Fibroblast of skin of scalp (primary cell): ENCODE measurements at places on chromosomes 2 and 18.

- no peak for DNase-seq
Observed at GRCh38 chr2:6724605-6725140, 141.0 kb downstream of the CMPK2 start.

DNA sequence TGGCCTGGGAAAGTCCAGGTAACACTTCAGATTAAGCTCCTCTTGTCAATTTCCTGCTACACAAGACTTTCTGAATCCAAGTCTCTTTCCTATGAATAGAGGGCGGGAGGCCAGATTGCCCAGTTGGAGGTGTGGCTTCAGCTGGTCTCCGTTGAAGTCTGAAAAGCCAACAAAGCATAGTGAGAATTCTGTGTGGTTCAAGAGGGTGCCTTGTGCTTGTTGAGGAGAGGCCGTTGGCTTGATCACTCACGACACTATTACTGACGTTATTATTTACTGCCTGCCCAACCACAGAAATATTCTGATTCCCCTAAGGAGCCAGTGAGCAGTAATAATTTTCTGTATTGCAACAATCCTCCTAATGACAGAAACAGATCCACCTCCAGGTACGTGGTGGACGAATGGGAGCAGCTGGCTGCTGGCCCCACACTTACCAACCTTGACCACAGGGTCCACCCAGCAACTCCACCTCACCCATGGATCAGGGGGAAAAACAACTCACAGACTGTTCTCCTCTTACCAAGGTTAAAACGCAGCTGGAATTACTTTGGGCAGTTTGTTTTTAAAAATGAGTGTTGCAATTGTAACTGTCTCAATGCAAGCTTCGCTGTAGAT is 21.9 kb downstream of the NRP2 start:
- peak; percentile 73 for DNase-seq

DNA sequence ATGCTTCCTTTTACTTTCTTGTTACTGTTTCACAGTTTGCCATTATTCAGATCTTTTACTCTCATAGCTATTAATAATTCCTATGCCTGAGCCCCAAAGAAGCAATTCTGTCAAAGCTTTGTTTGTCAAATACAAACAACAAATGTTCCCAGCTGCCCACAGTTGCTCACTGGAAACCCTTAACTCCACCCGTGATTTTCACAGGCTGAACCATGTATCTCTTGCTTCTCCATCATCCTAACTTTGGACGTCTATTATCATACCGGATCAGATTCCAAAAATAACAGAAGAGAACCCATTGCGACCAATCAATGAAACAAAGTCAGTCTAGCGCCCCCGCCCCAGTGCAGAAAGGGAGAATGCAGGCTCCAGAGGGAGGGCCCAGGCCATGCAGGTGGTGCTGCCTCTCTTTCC is 24.2 kb downstream of the COLEC12 start:
- DNase-seq = no peak

GRCh38 chr2:101622210-101623030 is 75.1 kb upstream of the MAP4K4 start:
- DNase-seq = no peak

DNA sequence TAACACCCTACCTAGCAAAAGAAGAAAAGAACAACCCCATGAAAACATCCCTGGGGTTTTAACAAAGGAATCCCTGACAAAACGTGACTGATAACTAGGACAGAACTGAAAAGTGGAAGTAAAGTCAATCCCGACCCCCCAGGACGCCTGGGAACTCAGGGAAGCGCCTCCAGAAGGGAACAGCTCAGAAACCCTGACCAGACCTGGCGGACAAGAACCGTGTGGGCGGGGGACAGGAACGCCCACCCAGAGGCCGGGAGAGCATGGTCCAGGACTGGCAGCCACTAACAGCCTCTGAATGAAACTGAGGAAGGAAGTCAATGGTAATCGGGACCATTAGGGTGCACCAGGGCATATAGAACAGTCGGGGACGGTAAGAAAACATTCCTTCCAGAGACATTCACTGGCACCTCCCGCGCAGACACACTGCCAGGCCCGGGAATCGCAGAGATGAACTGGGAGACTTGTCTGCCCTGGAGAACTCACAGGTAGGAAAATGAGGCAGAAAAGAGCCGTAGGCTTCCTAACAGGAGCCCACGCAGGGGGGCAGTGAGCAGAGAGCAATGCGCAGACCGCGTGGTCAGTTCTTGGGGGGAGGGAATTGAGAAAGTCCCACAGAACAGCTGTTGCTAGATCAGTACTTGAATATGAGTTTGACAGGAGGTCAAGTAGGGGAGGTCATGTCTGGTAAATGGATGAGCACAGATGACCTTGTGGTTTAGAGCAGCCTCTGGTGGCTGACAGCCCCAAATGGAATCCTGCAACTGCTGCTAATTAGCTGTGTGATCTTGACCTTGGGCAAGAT is 1.3 kb upstream of the TBC1D8 start:
- peak; percentile 47 for DNase-seq

GRCh38 chr2:236052926-236053821 is 115.0 kb downstream of the GBX2 start:
- no peak for DNase-seq

- no peak for DNase-seq
Observed at GRCh38 chr2:127873707-127874303, 12.0 kb downstream of the AMMECR1L start.

- DNase-seq = no peak
Observed at GRCh38 chr18:80004600-80005342, 16.4 kb upstream of the TXNL4A start.

GRCh38 chr2:86039963-86040655 is 65.6 kb downstream of the POLR1A start:
- no peak for DNase-seq

DNA sequence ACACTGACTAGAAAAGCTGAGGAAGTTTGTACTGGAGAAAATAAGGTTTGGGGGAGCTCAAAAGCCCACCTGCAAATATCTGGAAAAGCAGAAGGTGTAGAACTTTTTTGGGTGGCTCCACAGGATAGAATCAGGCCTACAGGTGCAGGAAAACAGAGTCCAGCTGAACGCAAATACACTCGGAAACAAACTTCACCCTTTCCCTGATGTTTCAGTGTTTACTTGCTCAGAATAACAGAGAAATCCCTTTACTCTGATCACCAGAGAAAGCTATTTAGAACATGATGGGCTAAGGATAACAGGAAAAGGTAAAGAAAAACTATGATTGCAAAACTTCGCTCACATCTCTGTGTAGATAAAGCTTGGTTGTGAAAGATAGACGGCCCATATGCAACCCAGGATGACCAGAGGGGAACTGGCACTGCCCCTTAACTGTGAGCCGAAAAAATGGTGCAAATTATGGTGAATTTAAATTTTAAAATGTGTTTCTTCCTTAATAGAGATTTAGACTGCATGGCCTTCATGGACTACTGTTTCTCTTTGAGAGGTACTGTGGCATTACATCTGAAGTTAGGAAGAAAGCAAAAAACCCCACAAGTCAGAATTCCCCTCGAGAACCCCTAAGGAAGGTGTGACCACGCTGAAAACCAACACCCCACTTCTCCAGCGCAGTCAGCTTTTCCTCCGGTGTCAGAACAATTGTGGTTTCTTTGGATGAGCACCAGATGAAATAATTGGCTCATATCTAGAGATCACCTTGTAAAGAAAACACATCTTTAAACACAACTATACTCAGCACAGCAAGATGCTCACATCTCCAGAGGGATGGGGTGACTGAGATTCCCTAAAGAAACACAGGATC is 84.5 kb upstream of the TMEM247 start:
- no peak for DNase-seq

- DNase-seq = no peak
Observed at GRCh38 chr2:128781585-128782385, 463.1 kb upstream of the HS6ST1 start.

DNA sequence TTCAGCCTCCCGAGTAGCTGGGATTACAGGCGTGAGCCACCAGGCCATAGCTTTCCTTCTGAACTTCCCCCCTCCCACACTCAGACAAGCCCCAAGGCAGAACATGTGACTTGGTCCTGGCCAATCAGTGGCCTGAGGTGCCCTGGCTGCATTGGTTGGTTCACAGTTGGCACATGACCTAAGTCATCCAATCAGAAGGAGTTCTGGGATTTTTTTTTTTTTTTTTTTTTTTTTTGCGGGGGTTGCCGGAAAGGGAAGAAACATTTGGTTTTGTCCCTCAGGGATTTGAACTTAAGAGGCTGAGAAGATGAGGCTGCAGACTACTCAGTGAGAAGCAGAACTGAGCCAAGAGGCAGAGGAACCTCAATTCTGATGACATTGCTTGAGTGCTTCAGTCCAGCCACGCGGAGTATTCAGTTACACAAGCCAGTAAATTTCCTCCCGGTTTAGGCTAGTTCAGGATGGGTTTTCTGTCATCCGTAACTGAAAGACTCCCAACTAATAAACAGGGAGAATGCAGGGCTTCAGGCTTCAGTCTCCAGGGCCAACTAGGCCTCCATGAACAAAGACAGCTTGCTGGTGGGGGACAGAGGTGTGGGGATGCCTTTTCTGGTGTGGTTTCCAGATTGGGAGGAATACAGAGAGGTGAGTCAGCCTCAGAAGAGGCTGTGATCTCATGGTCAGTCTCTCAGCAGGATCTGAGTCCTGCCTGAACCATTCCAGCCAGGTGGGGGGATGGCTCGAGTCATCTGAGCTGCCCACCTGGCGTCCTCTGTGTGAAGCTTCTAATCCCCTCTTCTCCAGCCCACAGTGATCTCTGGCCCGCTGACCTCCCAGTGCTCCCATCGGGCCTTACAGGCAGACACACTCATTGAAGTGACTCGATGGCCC is 9.2 kb downstream of the PTMA start:
- DNase-seq = peak; percentile 47

DNA sequence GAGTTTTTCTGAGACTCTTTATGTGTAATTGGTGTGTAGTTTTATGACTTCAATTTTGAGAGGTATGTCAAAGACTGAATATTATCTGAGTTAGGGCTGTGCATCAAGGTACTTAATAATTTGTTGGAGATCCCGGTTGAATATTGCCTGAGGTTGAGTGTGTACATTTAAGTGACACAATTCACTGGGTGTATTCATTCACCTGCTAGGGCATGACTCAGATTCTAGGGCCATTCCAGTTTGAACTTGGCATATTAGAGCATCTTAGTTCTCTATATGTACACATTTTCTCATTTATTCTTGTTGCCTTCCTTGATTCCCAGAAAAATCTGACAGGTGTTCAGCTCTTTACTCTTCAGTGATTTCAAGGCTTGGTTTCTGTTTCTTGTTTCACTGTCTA is 12.5 kb downstream of the MAP4K4 start:
- DNase-seq = no peak

DNA sequence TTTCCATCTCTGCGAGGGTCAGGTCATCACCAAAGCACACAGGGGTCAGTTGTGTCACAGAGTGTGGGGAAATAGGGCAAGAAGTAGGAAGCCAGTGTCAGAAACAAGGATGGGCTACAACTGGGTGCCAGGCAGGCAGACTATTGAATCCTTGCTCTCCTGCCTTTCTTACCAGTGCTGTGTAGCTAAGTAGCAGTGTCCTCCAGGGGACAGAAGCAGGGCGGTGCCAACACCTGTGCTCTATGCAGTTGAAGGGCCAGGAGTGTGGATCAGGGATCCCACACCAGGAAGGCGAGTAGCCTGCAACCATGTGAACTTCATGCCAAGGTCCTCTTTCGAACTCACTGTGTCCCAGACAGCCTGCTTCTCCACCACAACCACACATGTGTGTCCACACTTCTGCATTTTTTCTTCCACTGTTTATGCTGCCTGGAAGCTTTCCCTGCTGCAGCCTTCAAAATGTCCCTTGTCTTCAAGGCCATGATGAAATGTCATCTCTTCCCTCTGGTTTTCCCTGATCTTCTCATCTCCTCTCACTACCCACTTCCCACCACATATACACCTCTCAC is 25.4 kb upstream of the REG3G start:
- no peak for DNase-seq

- no peak for DNase-seq
Observed at GRCh38 chr2:7454592-7454991, 537.4 kb downstream of the RNF144A start.

DNA sequence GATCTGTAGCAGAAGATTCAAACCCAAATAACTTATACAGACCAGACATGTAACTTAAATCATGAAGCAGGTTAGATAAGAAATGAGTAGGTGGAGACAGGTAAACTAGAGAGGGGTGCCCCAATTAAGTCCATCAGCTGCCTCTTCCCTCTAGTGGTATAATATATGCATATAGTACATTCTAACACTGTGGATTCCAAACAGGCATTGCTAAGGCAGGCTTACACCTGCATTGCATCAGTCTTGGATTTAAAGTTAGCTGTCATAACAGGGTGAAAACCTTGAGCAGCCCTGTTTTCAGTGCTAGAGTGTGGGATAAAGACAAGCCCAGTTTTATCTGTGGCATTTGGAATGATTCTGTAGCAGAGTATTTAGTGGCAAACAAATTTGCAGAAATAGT is 63.4 kb downstream of the NYAP2 start:
- DNase-seq = peak; percentile 7

- peak; percentile 37 for DNase-seq
Observed at GRCh38 chr2:176178038-176178756, 10.3 kb upstream of the HOXD1 start.

DNA sequence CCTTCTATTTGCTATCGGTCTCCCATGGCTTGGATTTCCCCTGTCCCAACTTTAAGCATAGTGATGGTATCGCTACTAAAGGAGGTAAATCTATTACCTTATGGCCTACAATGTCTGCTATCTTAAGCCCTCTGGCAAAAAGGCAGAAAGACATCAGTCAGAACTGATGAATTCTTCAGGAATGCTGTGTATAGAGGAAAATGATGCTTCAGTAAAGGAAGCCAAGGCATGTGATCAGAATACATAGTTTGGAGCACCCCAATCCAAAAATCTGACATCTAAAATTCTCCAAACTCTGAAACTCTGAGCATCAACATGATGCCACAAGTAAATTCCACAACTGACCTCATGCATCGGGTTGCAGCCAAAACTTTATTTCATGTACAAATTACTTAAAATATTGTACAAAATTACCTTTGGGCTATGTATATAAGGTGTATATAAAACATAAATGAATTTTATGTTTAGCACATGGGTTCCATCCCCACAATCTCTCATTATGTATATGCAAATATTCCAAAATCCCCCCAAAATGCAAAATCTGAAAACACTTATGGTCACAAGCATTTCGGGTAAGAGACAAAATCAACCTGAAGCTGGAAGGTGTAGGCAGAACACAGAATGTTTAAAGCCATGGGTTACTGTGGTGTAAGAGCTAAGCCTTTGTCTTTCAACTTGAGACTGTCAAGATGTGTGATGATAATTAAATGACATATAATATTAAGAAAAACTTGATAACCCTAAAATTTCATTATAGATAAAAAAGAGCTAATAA is 66.2 kb downstream of the CUL3 start:
- peak; percentile 72 for DNase-seq

- no peak for DNase-seq
Observed at GRCh38 chr2:189608170-189608569, 27.6 kb upstream of the SLC40A1 start.

DNA sequence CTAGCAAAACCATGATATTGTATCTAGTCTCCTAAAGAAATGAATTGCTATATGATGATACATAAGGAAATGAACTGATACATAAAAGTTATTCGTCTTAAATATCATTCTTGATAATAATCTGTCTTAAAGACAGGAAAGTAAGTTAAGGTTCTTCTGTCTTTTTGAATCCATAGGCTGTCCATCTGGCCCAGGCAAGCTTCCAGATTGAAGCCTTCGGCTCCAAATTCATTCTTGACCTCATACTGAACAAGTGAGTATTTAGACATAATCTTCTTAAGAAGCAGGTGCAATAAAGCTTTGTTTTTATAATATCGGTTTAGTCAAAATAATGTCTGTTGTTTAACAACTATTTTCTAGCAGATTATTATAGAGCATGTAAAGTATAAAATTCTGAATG is 37.7 kb downstream of the ADAM23 start:
- no peak for DNase-seq

- DNase-seq = no peak
Observed at GRCh38 chr2:64318476-64318748, 135.6 kb upstream of the LGALSL start.
